ENCODE measurements at places on chromosomes 2 and 18.

- DNase-seq: no peak
Observed at GRCh38 chr2:96238266-96238665, 27.5 kb downstream of the TMEM127 start.

- DNase-seq: no peak
Observed at GRCh38 chr2:94861308-94862152, 9.7 kb upstream of the TEKT4 start.

GRCh38 chr2:41621095-41621494 lies 426.7 kb upstream of the PKDCC start:
- DNase-seq: no peak

DNA sequence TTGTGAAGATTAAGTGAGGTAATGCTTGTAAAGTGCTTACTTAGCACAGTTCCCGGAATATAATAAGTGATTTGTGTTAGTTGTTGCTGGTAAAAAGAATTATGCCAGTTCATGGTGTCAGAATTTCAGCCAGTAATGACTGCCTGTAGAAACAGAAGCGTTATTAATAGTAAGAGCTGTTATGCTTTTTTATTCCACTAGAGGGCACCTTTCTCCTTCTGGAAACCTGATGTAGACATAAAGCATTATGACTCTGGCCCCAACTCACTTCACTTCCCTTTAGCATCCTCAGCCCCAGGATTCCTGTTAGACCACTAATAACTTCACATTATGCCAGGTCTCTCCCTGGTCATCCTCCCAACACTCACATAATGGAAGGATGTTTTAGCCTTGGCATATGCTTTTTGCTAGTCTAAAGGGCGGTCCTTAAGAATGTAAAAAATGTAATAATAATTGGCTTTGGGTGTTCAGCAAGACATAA lies 34.9 kb downstream of the C18orf54 start:
- no peak for DNase-seq

DNA sequence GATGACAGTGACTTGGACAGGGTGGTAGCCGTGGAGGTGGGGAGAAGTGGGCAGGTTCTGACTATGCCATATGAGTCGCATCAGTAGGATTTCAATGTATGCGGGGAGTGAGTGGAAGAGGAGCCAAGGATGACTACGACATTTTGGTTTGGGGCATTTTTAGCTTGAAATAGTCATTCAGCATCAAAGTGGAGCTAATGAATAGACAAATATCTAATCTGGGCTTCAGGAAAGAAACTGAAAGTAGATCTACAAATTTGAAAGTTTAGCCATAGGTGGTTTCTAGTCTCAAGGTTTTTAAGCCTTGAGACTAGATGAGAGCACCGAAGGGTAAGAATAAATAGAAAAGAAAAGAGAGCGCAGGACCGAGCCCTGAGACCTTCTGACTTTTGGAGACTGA lies 58.3 kb downstream of the FEZ2 start:
- no peak for DNase-seq

GRCh38 chr2:160362541-160362940 lies 131.1 kb downstream of the RBMS1 start:
- no peak for DNase-seq
